SJSA1 (cell line): ENCODE measurements at places on chromosomes 2 and 18. TPM values are rescaled to one million over a fixed set of nuclear protein-coding genes. Genes with fewer than 3 reads are reported as not detected.

The CACNB4 gene
- not detected in 2 replicates for total RNA-seq

DNA sequence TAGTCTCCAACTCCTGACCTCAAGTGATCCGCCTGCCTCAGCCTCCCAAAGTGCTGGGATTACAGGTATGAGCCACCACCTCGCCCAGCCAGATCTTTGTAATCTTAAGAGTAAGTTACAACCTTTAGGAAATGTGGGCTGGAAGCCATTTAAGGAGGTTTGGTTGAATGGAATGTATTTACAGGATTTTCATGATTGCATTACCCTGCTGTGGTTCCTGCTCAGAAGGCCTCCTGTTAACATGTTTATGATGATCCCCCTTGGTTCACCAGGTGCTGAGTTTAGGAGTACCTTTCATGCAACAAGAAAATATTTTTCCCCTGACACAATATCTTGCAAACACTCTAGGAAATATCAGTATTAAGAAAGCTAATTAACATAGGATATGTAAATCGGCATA lies 187.4 kb upstream of the SH3BP4 start:
- H3K4me1 ChIP-seq, result no peaks in the 10 kb centered on the region
- H3K27me3 ChIP-seq, result no peaks in the 10 kb centered on the region

DNA sequence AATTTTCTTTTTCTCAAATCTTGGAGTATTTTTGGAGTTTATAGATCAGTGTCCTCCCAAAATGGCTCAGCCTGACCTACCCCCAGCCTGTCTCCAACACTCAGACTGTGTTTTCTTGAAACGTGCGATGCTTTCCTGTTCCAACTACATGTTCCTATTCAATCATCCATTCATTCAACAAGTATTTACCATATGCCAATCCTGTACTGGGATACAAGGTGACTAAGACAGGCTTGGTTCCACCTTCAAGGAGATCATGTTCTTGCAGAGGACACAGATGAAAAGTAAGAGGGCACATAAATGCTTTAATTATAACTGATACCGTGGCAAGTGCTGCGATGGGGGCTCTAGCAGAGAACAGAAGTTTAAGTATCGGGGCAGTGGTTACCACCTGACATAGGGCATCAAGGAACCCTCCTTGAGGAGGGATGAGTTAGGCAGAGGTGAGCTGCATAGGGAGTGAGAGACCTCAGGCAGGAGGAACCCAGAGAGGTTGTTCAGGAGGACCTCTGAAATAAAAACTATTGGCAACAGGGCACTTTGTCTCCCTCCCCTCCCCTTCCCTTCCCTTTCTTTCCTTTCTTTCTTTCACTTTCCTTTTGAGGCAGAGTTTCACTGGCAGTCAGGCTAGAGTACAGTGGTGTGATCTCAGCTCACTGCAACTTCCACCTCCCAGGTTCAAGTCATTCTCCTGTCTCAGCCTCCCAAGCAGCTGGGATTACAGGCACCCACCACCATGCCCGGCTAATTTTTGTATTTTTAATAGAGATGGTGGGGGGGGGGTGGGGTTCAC lies 469.0 kb downstream of the EPHA4 start:
- H3K27me3 ChIP-seq, result no peaks in the 10 kb centered on the region
- no peak overlapping the region for H3K4me3 ChIP-seq
- no peaks in the 10 kb centered on the region for H3K36me3 ChIP-seq
- DNase-seq, result no peak

The PIK3C3 gene
- 41.5 and 51.0 TPM in 2 replicates for total RNA-seq

- no peak overlapping the region for H3K27ac ChIP-seq
- peaks cover 12% of the 10 kb centered on the region; the same call in 1 of the 2 replicates for H3K27me3 ChIP-seq
- H3K4me1 ChIP-seq, result peaks cover 3% of the 10 kb centered on the region; the same call in 1 of the 2 replicates
- H3K4me3 ChIP-seq, result no peak overlapping the region
Measured at GRCh38 chr2:16507655-16508489, 157.8 kb downstream of the CYRIA start.

GRCh38 chr18:27298214-27298804 lies 113.2 kb upstream of the CHST9 start:
- H3K4me3 ChIP-seq, result no peak overlapping the region
- no peaks in the 10 kb centered on the region for H3K4me1 ChIP-seq
- H3K27ac ChIP-seq, result no peak overlapping the region
- H3K36me3 ChIP-seq, result no peaks in the 10 kb centered on the region
- DNase-seq, result no peak
- H3K27me3 ChIP-seq, result no peaks in the 10 kb centered on the region

DNA sequence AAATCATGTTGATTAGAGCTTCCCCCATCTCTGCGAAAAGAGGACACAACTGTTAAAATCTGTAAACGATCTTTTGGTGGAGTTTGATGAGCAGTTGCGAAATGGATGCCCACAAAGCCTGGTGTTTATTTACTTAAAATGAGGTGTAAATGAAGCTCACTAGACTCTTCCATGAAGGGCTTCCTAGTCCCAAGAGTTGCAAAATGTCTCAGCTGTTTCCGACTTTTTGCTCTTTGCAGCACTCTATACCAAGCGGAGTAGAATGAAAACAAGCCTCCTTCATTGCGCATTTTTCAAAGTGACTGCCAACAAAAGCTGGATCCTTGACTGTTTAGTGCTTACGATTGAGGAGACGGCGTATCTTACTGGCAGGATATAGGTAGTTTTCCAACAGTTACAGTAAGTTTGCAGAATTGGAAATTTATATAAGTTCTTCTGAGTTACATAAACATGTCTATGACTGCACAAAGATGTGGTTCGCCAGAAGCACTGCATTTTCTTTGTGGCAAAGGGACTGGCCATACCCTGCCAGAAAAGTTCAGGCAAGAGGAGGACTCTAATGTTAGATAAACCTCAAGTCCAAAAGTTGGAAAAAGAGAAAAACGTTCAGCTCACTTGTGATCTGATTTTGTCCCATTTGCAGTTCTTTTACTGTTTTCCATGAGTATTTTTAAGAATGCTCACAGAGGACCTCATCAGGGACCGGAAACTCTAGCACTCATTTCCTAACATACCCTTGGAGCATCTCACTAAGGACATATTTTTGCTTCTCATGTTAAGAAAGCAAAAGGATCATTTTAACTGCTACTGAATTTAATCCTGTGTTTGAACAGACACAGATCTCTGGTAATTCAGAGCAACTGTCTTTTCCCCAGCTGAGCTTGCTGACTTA lies 42.7 kb downstream of the COLEC12 start:
- H3K27ac ChIP-seq, result peak overlapping the region; percentile 8; the same call in 1 of the 2 replicates
- H3K27me3 ChIP-seq, result no peaks in the 10 kb centered on the region
- no peak for DNase-seq
- H3K36me3 ChIP-seq, result no peaks in the 10 kb centered on the region; the same call in 1 of the 2 replicates
- H3K4me3 ChIP-seq, result no peak overlapping the region
- peaks cover 22% of the 10 kb centered on the region for H3K4me1 ChIP-seq

DNA sequence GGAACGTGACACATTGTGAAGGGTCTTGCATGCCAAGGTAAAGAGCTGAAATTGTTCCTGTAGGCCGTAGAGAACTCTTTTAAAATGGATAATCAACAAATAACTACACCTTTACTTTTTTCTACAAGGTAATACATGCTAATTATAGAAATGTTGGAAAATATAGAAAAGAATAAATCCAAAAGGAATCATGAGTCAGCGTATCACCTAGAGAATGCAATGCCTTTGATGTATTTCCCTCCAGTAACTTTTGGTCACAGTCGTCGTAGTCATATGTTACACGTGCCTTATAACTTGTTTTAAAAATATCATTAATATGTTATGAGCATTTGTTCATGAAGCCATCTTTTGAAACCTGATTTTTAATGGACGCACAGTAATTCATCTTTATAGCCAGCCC lies 100.6 kb downstream of the LIPG start:
- no peaks in the 10 kb centered on the region for H3K27me3 ChIP-seq
- H3K27ac ChIP-seq, result no peak overlapping the region
- H3K4me1 ChIP-seq, result peaks cover 4% of the 10 kb centered on the region; the same call in 1 of the 2 replicates

DNA sequence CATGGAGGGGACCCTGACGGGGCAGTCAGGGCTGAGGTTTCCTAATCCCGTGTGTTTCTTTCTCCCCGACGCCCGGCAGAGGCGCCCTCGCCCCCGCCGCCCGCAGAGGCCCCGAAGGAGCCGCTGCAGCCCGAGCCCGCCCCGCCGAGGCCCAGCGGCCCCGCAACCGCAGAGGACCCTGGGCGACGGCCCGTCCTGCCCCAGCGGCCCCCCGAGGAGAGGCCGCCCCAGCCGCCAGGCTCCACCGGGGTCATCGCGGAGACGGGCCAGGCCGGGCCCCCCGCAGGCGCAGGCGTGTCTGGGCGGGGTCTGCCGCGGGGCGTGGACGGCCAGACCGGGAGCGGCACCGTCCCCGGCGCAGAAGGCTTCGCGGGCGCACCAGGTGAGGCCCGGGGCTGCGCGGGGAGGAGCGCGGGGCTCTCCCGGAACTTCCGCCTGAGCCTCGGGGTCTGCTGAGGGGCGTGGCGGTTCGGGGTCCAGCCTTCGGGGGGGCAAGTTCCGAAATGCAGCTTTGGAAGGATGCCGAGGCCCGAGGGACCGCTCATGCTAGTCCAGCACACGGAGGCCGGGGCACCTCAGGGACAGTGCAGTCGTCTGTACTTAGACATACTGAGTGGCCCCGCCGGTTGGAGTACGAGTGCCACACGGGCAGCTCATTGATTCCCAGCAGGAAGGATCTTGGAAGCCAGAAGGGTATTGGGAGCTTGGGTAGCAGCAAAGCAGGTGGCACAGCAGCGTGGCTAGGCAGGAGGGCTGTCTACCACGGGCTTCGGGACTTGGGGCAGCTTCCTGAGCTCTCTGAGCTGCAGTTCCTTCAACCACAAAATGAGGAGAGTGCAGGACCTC lies 60.1 kb downstream of the EMILIN2 start:
- peaks cover 20% of the 10 kb centered on the region for H3K4me1 ChIP-seq
- DNase-seq, result no peak
- H3K27me3 ChIP-seq, result no peaks in the 10 kb centered on the region

The IL18RAP gene
- not detected in 2 replicates for total RNA-seq

The TMEM37 gene
- not detected in 2 replicates for total RNA-seq

The MARCHF4 gene
- 2.5 and 4.3 TPM in 2 replicates for total RNA-seq

The REG1B gene
- total RNA-seq, result not detected in 2 replicates

- peaks cover 20% of the 10 kb centered on the region for H3K36me3 ChIP-seq
- no peaks in the 10 kb centered on the region for H3K4me1 ChIP-seq
- H3K27ac ChIP-seq, result no peak overlapping the region
Measured at GRCh38 chr18:57651914-57652313, 30.3 kb upstream of the NARS1 start.

DNA sequence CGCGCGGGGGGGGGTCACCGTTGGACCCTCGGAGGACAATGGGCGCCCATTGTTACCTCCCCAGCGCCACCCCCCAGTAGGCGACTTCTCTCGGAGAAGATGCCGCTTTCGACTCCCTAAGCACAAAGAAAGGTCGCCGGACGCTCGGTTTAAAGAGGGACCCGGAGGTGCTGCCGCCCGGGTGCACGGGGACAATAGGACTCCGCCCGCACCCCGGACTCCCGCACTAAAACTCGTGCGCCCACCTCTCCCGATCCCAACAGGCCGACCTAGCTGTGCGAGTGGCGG lies 318 bp upstream of the CDC42EP3 start:
- peaks cover 45% of the 10 kb centered on the region for H3K36me3 ChIP-seq
- no peaks in the 10 kb centered on the region for H3K27me3 ChIP-seq
- peak overlapping the region; percentile 96 for H3K4me3 ChIP-seq
- peak; percentile 51 for DNase-seq
- peak overlapping the region; percentile 68 for H3K27ac ChIP-seq

- no peaks in the 10 kb centered on the region for H3K36me3 ChIP-seq
- peaks cover 44% of the 10 kb centered on the region for H3K4me1 ChIP-seq
- H3K27ac ChIP-seq, result no peak overlapping the region
- DNase-seq, result no peak
- no peaks in the 10 kb centered on the region for H3K27me3 ChIP-seq
Measured at GRCh38 chr2:233976087-233976486, 58.9 kb downstream of the TRPM8 start.

The AQP4 gene
- not detected in 2 replicates for total RNA-seq

The BOLL gene
- total RNA-seq, result not detected in 2 replicates

- H3K4me3 ChIP-seq, result no peak overlapping the region
- H3K27ac ChIP-seq, result no peak overlapping the region
- no peaks in the 10 kb centered on the region for H3K27me3 ChIP-seq
Measured at GRCh38 chr2:28986429-28986828, 5.3 kb downstream of the TOGARAM2 start.

GRCh38 chr2:69509011-69509749 lies 71.9 kb upstream of the NFU1 start:
- no peaks in the 10 kb centered on the region for H3K27me3 ChIP-seq
- H3K4me3 ChIP-seq, result no peak overlapping the region
- no peaks in the 10 kb centered on the region for H3K4me1 ChIP-seq
- peaks cover 93% of the 10 kb centered on the region for H3K36me3 ChIP-seq
- H3K27ac ChIP-seq, result no peak overlapping the region

DNA sequence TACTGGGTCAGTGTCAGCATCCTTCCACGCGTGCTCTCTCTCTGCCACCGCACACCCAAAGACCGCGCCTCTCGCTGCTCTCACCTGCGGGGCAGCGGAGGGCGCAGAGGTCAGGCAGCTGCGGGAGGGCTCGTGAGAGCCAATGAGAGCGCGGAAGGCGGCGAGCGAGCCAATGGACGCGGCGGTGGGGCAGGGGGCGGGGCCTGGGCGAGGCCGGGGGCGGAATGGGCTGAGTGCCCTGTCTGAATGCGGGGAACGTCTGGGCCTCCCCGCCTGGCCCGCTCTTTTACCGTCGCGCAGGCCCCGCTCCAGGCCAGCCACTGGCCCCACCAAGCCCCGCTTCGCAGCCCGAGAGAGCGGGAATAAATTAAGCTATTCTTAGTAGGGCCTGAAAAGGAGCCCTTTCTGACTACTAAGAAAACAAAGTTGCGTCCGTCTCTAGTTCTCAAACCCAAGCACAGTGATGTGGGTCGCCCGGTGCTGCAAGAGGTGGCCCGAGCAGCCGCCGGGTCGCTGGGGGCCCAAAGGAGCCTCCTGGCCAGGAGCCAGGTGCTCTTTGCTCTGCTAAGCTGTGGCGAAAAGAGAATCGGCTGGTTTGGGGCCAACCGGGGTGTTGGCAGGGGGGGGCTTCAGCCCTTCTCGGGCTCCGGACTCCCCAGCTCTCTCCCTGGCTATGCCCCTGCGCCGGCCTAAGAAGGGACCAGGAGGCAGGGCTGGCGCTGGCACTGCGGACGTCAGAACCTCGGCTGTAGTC lies 81.1 kb upstream of the GLI2 start:
- no peak overlapping the region for H3K4me3 ChIP-seq
- H3K4me1 ChIP-seq, result no peaks in the 10 kb centered on the region
- no peak overlapping the region for H3K27ac ChIP-seq
- H3K36me3 ChIP-seq, result no peaks in the 10 kb centered on the region
- no peaks in the 10 kb centered on the region; the same call in 1 of the 2 replicates for H3K27me3 ChIP-seq

GRCh38 chr2:7031547-7032245 lies 114.5 kb downstream of the RNF144A start:
- H3K4me1 ChIP-seq, result no peaks in the 10 kb centered on the region
- H3K27me3 ChIP-seq, result no peaks in the 10 kb centered on the region
- no peaks in the 10 kb centered on the region for H3K36me3 ChIP-seq
- DNase-seq, result no peak

The CAVIN2 gene
- total RNA-seq, result 26.4 and 28.1 TPM in 2 replicates

- no peaks in the 10 kb centered on the region for H3K4me1 ChIP-seq
- no peak overlapping the region for H3K27ac ChIP-seq
- H3K4me3 ChIP-seq, result no peak overlapping the region
- no peak for DNase-seq
- no peaks in the 10 kb centered on the region for H3K27me3 ChIP-seq
Measured at GRCh38 chr2:160810406-160810805, 316.8 kb upstream of the RBMS1 start.

The POTEC gene
- not detected in 2 replicates for total RNA-seq

- H3K4me3 ChIP-seq, result no peak overlapping the region
- peaks cover 13% of the 10 kb centered on the region for H3K4me1 ChIP-seq
- H3K36me3 ChIP-seq, result no peaks in the 10 kb centered on the region
- no peaks in the 10 kb centered on the region for H3K27me3 ChIP-seq
- peak; percentile 65 for DNase-seq
Measured at GRCh38 chr2:19819097-19820065, 82.4 kb downstream of the TTC32 start.
